ENCODE measurements at places on chromosomes 5 and 9.
A peak's percentile ranks its signal among the peaks of the same experiment; 100 is the strongest.

GRCh38 chr9:120698766-120699165 is 15.5 kb downstream of the MEGF9 start:
- no peak for DNase-seq

DNA sequence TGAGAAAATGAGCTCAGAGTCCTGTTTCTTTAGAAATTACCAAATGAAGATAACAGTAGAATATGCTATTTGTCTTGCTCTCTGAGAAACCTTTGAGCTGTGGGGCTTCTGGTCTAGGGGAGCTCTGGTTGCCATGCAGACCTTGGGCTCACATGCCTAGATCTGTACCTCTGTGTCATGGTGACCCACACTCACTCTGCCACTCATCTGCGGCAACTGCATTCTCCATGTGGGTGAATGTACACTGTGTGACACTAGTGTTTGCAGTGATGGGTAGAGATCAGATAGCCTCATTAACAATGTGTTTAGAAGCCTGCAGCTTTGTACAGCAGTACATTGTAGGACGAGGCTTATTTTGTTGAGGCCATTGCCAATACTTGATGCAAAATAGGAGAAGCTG is 521.2 kb downstream of the CHSY3 start:
- DNase-seq = no peak

GRCh38 chr5:109987970-109988369 is 298.2 kb downstream of the MAN2A1 start:
- DNase-seq = no peak

DNA sequence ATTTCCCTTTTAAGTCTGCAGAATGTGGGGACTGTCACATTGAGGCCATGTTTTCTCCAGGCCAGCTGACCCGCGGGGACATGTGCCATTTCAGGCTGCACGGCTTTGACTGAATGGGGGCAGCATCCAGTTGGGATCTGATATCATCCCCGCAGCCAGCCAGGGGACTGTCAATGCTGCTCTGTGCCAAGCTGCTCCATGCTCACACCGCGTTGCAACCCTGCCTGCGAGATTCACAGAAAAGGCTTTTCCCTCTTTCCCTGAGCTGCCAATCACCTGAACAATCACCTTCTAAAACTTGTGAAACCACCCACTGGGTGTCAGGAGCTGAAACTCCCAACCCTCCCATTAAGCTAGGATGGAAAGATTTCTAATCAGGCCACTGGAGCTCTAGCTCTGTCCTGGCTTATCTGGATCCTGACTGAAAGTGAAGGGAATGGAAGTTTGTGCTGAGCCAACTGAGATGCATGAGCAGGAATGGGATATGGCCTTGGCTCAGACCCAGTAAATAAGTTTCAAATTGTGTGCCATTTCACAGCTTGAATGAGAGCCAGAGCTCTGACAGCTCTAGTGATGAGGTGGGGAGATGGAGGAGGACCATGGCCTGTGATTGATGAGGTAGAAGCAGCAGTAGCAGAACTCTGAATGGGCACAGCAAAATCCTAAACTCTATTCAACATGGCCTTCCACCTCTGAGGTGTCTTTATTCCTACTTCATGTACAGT is 34.5 kb upstream of the ZNF366 start:
- no peak for DNase-seq

- no peak for DNase-seq
These were observed 10.7 kb downstream of the PAEP start for GRCh38 chr9:135572233-135572632.

DNA sequence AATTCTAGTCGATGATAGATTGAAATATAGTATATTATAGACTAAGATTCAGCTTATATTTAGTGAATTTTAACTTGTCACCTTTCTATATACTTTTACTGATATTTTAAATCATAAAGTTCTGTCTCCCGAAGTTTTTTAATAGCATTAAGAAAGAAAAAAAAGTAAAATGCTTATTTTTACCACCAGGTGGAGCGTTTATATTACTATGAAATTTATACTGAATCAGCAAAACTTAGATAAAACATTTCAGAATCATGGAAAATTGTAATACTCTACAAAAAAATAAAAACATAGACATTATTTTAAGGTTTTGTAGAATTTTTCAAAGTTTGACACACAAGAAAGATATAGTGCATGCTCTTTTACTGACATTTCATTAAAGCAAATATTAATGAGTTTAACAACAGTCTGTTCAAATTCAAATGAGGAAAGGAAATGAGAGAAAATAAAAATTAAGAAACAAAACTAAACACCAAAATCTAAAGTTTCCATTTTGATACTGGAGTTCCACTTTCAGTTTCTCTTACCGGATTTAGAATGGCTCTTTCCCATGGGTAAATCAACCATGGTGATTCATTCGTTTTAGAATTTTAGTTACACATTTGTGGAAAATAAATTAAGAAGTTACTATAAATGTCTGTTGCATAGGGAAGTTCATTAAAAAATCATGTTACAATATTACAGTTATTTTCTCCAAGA is 1035.3 kb downstream of the CDH12 start:
- DNase-seq = no peak

DNA sequence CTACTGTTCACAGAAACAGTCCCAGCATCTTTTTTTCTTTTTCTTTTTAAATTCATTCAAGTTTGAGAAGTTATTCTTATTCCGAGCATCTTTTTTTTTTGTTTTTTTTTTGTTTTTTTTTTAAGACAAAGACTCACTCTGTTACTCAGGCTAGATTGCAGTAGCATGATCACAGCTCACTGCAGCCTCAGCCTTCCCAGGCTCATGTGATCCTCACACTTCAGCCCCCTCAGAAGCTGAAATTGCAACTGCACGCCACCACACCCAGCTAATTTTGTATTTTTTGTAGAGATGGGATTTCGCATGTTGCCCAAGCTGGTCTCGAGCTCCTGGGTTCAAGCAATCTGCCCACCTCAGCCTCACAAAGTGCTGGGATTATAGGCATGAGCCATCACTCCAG is 36.4 kb upstream of the CHD1 start:
- no peak for DNase-seq

DNA sequence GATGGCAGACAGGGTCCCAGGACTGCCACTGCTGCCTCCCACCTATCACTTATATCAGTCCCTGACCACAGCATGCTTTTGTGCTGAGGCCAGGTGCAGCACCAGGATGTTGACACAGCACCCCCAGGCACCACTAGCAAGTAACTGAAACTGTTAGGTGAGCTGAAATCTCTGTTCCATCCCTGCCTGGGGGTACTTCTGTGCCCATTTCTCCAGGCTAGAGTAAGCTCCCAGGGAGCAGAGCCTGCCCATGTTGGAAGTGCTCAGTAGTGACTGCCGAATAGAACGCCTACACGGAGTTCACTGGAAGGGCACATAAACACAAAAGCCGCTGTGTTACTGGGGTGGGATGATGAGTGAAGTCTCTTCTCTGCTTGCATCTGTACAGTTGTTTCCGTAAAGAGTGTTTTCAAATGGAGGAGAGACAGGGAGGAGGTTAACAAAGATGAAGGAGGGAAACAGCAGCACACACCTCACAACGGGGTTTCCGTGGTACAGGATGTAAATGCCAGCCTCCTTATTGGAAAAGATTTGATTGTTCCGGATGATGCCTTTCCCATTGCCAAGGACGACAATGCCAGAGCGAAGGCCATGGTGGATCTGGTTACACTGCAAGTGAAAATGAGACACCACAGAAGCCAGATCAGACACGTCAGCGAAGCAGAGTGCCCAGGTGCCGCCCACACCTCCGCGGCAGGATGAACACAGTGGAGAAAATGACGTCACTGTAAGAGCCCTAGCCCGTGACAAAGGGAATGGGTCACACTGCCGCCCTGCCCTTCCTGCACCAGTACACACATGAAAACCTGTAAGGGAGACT is 43.1 kb downstream of the POLR1E start:
- DNase-seq = no peak

DNA sequence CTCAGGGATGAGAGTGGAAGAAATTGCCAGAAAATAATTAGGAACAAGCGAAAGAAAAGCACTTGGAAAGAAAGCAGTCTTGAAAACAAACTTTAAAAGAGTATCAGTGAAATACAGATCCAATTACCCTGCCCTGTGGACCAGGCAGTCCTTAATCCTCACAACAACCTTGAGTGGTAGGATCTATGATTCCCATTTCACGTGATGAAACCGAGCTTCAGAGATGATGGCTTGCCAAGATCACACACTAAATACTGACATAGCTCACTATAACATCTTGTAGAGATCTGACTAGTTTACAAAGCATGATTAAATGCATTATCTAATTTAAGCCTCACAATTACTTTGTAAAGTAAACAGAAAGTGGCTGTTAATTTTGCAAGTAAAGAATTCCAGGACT is 55.5 kb upstream of the ABCA1 start:
- no peak for DNase-seq

DNA sequence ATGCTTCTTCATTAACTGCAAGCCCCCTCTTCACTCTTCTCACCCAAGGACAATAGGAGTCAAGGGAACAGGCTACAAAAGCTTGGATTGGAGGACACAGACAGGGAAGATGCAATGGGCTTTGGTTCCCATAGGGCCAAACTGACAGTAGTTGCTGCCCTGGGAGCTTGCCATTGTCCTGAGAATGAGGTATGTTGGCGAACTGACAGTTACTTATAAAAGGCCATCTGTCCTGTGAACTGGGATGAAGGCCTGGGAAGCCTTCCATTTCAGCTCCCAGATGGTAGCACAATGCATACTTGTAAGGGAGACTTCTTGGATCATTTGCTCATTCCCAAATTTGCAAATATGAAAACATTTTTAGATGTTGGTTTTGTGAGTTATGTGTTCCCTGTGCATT is 88.9 kb downstream of the SNCAIP start:
- no peak for DNase-seq

DNA sequence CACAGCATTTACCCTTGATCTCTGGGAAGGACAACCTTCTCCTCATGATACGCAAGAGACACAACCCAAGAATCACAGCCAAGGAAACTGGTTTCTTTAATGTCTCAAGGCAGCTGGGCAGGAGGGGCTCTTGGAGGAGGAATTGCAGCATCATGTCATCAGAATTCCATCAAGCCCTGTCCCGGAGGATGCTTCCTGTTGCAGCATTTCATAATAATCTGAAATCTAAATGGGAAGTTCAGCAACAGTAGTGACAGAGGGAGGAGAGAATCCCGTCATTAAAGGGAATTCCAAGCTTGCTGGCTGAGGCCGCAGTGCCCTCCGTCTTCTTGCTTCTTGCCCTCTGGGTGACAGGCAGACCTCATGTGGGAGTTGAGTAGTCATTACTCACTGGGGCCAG is 192.7 kb downstream of the TENT4A start:
- no peak for DNase-seq

- no peak for DNase-seq
These were observed 398.3 kb downstream of the NTRK2 start for GRCh38 chr9:85067792-85068191.

DNA sequence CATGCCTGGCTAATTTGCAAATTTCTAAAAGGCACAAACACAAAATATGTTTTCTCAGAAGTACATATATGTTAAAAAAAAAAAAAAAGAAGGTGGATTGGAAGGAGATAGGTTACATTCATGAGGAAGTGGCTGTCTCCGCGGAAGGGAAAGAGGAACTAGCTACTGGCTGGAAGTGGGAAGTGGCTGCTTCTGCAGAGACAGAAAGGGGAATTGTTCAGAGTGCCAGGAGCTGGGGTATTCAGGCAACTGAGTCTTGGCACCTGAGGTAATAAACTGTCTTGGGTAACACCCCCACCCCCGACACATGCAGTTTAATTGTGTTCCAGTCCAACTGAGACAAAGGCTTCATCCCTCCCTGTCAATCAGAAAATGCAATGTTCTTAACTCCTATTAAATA is 45.6 kb downstream of the S1PR3 start:
- no peak for DNase-seq

- peak; percentile 75 for DNase-seq
These were observed 66.4 kb upstream of the TMC1 start for GRCh38 chr9:72454871-72455491.

GRCh38 chr5:76720988-76721569 is 5.2 kb downstream of the F2R start:
- no peak for DNase-seq

DNA sequence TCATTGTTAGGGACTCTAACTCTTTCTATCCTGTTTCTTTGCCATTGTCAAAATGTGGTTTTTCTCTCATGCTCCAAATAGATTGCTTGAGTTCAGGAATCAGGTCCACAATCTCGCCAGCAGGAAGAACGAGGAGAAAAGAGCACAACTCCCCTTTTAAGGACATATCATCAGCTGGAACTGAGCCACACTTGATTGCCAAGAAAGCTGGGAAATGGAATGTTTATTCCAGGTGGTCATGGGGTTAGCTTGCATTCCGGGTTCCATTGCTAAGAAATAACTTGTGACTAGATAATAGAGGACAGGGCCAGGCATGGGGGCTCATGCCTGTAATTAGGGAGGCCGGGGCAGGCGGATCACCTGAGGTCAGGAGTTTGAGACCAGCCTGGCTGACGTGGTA is 32.4 kb upstream of the C9orf57 start:
- no peak for DNase-seq

- DNase-seq = no peak
These were observed 185.9 kb upstream of the ZNF618 start for GRCh38 chr9:113690055-113690740.

DNA sequence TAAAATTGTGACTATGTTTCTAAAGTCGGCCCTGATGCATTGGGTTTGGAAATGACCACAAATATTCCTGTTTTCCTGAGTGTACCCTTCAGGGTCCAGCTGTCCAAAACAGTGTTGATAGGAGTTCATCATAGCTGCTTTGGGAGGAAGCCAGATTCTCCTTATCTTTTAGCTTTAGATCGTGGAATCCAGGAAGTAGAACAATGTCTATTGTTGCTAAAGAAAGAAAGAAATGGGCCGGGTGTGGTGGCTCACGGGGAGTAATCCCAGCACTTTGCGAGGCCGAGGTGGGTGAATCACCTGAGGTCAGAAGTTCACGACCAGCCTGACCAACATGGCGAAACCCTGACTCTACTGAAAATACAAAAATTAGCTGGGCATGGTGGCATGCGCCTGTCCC is 9.5 kb downstream of the CAVIN4 start:
- no peak for DNase-seq

- DNase-seq = peak; percentile 46
These were observed 21.8 kb upstream of the TTC1 start for GRCh38 chr5:159987031-159987674.

- DNase-seq = no peak
These were observed 16.1 kb upstream of the FRMD3 start for GRCh38 chr9:83554278-83554677.

DNA sequence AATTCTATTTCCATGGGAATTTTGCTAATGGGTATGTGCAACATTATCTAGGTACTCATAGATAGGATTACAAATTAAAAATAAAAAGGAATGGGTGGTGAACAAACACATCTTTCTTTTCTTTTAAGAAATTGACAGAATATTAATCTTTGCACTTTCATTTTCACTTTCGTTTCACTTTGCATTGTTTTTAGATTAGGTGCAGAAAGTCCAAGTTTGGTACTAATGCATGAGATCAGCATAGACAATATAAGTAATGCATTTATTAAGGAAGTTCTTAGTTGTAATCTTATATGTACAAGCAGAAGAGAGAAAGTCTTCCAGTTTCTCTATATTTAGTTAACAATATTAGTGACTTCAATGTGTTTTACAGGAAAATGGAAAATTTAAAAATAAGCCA is 196.5 kb downstream of the COMMD10 start:
- no peak for DNase-seq

- no peak for DNase-seq
These were observed 106.7 kb upstream of the PTPN3 start for GRCh38 chr9:109604781-109605180.

Data from NT2/D1 (cell line).